Glomerular endothelial cell (primary cell): ENCODE measurements at places on chromosomes 7 and 10.

GRCh38 chr10:34427911-34428216 is 387.2 kb downstream of the PARD3 start:
- no peak for DNase-seq

- DNase-seq: no peak
These were observed 159.9 kb downstream of the CAMK1D start for GRCh38 chr10:12509016-12509793.

- DNase-seq: no peak
These were observed 91.2 kb upstream of the CCZ1B start for GRCh38 chr7:6917258-6917657.

DNA sequence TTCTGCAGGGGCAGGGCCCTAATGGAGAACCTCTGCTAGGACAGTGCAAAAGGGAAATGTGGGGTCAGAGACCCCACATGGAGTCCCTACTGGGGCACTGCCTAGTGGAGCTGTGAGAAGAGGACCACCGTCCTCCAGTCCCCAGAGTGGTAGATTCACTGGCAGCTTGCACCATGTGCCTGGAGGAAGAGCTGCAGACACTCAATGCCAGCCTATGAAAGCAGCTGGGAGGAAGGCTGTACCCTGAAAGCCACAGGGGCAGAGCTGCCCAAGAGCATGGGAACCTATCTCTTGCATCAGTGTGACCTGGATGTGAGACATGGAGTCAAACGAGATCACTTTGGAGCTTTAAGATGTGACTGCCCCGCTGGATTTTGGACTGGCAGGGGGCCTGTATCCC is 20.3 kb upstream of the GNAT3 start:
- DNase-seq: no peak

- no peak for DNase-seq
These were observed 241.6 kb upstream of the GALNT17 start for GRCh38 chr7:70890147-70890969.

DNA sequence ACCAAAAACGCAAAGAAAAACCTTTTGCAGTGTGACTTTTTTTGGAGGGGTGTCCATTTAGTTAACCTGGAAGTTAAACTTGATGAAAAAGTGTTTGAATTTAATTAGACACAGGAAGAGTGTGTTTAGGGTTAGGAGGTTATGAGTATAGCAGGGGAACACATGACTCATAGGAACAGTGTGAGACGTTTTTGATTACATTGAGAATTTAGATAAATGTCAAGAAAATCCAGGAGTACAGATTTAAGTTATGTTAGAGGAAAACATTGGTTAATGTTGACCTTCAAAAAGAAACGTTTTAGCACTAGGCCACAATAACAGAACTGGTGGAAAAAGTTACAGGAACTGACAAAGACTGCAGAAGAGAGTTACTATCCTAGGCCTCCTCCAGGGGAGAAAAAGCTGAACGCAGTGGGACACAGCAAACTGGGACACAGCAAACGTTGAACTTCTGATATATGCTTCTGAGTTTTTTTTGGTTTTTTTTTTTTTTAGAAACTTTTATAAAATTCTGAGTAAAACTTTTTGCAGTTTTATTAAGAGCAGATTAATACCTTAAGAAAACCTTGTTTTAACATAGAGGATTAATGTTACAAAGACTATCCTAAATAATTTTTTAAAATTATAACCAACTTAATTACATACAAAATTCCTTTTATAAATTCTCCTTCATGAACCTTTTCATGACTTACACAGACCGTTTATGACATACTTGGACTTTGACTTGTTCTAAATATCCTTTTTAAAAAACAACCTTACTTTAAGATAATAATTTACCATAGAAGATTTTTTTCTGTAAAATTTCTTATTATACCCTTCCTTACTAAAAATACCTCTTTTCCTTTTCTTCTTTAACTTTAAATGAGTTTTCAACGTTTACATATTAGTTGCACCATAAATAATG is 22.2 kb downstream of the LANCL2 start:
- DNase-seq: no peak

DNA sequence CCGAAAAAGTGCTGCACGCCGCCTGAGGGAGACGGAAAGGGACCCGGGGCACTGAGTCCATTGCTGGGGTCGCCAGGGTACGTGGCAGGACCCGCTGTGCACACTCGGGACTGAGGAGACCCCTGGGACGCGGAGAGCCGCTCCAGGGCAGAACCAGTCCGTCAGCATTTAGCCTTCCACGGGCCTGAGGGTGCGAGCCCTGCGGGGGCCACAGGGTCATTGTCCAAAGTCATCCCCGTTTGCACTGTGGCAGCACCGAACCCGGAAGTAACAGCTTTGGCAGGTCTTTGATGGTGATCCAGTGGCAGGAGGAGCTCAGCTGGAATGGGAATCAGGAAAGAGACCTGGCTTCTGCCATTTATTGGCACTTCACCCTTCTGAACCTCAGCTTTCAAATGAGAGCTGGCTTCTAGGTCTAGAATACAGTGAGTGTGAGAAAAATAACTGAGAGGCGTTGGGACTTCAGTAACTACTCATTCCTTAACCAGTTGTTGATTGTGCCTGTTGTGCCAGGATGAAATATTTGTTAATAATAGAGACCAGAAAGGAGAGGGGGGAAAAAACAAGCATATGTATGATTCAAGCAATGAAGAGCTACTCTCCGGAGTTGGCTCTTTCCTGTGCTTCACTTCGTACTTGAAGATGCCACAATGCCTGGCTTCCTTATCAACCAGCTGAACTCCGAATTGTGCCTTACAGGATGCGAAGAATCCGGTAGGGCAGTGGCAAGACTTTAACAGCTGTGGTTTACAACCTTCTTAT is 811 bp upstream of the ARHGAP12 start:
- no peak for DNase-seq

DNA sequence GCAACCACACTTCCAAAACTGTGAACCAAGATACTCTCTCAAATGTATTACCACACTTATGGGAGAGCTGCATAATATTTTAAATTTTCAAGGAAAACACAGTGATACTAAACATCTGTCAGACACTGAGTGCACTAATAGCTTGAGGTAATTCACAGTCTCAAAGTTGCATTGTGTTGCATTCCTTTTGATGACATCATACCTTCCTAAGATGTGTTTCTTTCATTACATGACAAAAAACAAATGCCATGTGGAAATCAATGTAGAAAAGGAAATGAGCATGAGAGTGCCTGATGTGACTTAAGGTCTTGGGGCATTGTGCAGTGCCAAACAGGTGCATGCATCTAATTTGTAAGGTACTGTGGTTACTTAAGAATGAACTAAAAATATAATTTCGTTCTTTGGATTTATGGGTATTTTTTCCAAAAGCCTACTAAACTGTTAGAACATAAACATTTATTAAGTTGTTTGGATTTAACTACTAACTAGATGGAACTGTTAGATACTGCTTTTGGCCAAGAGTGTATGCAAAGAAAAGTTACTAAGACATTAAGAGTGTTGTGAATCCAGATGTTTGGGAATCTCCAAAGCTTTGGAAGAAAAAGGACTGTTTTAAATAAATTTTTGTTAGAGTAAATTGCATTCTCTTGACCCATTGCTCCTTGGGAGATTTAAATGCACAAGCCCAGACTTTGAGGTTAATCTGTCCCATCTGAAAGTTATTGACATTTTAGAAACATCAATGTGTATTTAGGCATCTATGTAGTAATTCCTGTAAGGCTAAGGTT is 496.2 kb upstream of the SEMA3D start:
- no peak for DNase-seq

- DNase-seq: no peak
These were observed 95.5 kb upstream of the GTF2I start for GRCh38 chr7:74561898-74562613.

DNA sequence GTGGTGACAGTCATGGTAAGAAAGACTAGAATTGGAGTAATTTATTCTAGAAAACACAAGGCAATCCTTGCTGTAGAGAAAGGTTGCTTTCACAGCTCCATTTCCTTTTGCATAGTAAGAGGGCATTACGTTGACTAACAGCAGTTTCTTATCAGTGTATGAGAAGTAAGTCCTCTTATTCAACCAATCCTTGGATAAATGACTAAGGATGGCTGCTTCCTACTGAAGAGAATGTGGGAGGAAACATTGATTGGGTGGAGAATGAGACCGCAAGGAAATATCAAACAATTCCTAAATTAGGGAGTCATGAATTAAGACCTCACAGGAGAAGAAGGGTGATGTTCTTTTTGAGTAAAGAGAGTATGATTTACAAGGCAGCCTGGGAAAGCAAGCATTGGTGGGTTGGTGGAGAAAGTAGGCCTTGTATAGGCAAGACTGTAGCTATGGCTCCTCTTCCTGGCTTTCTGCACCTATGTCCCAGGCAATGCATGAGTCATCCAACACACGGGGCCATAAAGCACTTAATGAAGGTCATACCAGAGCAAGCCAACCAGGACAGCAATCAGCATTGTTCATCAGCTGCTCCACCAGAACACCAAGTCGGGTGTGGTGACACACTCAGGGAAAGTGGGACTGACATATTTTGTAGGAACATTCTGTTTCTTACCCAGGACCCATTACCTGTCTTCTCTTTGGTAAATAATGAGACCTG is 5.6 kb downstream of the MGAM start:
- DNase-seq: no peak

DNA sequence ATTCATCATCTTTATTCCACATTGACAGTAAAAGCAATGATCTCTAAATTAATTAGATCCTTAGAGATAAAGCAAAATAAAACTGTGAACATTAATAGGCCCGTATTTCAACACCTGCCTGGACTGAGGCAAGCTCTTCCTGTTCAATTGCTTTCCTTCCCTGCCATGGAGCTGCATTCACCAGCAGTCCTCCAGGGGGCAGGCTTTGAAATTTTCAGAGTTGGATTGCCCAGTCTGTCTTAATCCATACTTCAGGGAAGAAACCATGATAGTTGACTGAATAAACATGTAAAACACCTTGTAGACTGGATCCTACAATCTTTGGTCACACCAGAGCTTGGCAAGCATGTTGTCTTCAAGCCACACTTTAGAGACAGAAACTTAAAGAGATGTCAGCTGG is 936.6 kb downstream of the NRG3 start:
- no peak for DNase-seq

GRCh38 chr7:91892821-91893340 is 12.4 kb upstream of the MTERF1 start:
- no peak for DNase-seq

DNA sequence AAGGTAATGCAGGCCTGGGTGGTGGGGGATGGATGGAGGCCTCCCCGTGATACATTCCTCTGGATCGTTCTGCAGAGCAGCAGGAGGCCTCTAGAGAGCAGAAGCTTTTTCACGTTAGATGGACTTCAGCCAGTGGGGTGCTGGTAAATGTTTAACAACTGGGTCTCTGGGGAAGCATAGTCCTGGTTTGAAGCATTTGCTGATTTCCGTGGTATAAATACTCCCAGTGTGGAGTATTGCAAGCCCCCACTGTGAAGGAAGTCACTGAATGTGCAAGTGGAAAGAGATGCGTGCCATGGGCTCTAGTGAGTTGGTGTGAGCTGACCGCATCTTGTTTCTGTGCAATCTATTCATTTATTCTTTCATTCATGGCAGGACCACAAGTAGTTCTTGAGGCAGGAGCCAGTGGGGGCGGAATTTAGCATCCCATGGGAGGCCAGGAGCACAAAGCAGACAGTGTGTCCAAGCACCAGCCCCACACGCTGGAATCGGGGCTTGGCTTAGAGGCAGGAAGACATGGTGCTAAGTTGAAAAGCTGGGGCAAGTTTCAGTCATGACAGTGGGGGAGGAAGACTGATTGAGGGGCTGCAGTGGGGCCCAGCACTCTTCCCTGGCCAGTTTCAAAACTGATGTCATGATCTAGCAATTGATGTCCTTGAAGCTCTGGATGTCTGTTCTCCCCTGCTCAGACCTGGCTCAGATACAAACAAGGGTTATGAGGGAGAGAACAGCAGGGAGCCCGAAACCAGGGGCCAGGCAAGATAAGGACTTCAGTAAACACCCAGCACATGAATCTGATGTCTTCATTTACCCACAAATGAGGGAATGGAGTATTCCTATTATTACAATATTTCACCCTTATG is 280.9 kb upstream of the LYZL1 start:
- no peak for DNase-seq

DNA sequence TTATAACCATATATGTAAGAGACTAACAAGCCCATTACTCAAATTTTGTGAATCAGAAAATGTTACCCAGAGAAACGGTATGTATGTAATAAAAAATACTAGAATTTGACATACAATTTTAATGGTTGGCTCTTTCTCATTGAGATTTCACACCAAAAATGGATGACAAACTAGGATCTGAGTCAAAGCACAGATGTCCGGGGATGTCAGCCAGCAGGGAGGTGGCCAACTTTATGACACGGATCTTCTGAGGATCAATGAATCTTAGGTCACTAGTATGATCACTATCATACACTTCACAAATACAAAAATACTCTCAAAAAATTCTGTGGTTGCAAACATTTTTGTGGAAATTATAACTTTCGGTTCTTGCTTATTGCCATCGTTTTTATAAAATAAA is 173.5 kb upstream of the NFE2L3 start:
- no peak for DNase-seq
